DMS79 treated with DMSO at 0.1 percent for 48 hours (cell line): ENCODE measurements at places on chromosomes 5 and 9.

DNA sequence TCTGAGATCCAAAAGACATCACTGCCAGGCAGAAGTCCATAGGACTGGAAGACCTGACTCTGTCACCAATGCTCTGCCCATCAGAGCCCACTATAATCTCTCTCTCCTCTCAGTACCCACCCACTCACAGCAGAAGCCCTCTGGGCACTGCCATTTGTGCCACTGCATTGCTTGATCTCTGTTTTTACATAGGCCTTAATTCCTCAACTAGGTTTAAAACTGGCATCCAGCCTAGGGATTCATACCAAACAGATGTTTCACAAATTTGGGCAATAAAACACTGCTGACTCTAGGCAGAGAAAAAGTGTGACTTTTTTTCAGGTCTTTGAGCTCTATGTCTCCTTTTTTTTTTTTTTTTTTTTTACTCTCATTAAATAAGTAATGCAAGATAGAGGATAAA, 91.1 kb upstream of the RANBP3L start:
- no peak for DNase-seq

DNA sequence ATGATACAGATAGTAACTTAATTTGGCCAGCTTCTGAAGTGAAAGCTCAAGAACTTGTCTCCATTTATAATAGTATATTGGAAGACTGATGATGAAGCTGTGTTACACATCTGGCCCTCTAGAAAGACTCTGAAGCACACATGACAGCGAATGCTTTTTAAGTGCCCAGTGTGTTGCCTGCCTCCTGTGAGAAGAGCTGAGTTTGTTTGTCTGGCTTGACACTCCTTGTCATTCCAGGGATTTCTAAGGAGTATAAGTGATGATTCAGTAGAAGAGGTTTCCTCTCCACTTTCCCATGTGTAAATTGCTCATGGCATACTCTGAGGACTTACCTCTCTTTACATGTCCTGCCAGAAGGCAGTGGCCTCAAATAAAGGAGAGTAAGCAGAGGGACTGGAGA, 30.4 kb upstream of the LRRTM2 start:
- no peak for DNase-seq

DNA sequence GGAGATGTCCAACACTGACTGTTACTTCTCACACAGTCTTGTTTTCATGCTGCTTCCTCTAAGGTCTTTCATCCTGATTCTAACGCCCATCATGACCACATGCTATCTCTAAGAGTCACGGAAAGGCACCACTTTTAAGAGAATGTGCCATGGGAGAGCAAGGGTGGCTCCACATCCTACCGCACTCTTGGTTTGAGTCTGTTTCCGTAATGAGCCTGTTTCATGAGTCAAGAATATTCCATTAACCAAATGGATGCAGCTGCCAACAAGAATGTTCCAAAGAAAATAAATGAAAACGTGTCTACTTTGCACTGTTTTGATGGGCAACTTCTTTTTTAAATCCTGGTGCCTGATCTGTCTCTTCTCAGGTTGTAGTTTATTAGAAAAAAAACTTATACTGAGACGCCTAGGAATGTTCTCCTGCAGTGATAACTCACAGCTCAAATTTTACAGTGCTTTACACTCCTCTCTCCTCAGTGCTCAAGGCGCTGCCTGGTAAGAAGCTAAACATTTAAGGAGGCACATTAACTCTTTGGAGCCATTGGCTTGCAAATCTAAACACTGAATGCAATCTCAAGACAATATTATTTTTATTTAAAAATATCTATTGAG, 124.3 kb downstream of the FGF1 start:
- DNase-seq, result no peak

GRCh38 chr5:50717651-50718050, 51.2 kb downstream of the PARP8 start:
- no peak for DNase-seq

DNA sequence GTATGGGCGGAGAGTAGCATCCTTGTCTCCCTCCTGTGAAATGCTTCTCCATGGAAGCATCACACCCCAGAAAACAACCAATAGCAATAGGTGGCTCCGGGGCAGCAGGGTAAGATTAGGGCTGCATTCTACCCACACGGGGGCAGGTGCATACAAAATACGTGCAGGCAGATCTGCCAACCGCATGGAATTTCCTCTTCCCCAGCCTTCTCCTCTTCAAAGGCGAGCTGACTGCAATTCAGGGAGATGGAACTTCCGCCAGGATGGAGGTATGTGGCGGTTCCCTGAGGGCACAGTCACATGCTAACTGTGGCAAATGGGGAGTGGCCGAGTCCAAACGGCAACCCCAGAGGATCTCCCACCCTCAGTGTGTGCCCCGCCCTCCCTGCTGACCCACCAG, 81.5 kb downstream of the LMNB1 start:
- no peak for DNase-seq

GRCh38 chr9:90539286-90539685, 103.3 kb downstream of the DIRAS2 start:
- DNase-seq, result no peak

- DNase-seq, result no peak
Observed at GRCh38 chr9:111615928-111616327, 15.2 kb upstream of the DNAJC25 start.

DNA sequence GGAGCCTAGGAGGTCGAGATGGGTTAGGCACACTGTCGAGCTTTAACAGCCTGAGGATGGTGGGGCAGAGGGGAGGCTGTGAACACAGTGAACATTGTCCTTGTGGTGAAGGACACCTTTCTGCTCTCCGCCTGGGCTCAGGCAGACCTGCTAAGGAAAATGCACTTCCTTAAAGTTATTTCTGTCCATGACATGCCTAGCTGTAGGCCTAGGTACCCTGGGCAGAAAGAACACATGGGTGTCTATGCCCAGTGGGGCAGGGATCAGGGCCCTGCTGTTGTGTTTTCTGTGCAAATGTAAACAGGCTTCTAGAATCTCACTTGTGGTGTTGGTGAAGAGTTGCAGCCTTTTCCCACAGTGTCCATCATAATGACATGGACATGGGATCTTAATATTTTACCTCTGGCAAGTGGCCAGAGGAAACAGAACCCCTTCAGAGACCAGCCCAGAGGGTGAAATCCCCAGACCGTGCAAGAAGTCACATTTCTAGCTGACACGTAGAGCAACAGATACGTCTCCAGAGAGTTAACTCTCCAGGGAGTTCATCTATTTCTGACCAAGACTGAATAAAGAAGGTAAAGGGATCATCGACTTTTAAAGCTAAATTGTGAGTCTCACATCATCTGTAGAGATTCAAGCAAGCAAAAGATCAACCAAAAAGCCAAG, 79.2 kb downstream of the C9orf152 start:
- no peak for DNase-seq

GRCh38 chr5:115720888-115721287, 95.1 kb upstream of the TMED7 start:
- no peak for DNase-seq

DNA sequence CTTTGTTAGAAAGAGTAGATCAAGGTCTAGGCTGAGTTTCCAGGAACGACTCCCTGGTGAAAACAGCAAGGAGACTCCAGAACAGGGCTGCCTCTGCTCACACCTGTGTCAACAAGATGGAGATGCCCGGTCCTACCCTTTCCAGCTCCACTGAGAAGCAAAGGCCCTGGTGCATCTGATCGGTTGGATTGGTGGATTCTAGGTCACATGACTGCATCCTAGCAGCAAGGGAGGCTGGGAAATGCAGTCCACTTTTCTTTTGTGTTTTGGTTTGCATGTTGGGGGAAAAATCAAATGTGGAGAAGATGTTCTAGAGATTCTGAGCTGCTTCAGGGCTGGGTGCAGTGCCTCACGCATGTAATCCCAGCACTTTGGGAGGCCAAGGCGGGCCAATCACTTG, 82.0 kb upstream of the TRIO start:
- DNase-seq, result no peak

DNA sequence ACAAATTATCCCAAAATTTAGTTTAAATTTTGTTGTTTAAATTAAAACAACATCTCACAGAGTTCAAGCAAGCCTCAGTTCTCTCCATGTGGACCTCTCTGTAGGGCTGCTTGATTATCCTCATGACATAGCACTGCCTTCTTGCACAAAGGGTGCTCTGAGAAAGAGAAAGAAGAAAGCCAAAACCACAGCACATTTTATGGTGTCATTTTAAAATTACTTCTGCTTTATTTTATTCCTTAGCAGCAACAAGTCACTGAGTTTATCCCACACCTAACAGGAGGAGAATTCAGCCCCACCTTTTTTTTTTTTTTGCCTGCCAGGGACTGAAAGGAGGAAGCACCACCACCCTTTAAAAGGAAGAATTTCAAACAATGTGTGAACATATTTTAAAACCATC, 12.8 kb upstream of the KCNV2 start:
- no peak for DNase-seq

DNA sequence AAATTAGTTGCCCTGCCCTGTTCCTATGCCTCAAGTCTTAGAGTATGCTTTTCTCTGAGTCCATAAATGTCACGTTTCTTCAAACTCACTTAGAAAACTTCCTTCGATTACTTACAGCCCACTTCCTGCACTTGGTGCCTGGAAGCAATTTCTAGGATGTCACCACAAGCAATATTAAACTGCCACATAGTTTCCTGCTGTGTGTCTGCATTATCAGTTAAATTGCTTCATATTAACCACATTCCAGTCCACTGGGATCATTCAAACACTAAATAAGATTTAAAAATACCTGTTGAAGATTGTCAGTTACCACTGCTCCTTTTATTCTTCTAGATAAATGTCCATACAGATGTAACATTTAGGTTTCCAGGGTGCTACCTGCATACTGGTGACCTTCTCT, 4.1 kb downstream of the DENND1A start:
- DNase-seq, result no peak

DNA sequence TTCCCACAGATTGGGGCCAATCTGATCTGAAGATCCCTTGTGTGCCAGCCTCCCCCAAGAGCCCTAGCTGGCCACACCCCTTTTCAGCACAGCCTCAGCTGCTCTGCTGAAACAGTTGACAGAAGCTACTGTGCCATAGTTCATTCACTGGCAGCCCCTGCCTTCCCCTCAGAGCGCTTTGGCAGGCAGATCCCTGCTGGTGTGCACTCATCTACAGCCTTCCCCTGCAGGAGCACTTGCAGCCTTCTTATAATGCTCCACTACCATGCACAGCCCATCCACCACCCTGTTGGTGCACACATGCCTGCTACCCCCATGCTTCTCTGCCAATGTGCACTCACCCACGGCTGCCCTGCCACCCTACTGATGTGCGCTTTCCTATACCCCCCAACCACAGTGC, 471.3 kb downstream of the MTRR start:
- DNase-seq, result no peak

GRCh38 chr5:15023266-15023665, 151.7 kb upstream of the ANKH start:
- no peak for DNase-seq

DNA sequence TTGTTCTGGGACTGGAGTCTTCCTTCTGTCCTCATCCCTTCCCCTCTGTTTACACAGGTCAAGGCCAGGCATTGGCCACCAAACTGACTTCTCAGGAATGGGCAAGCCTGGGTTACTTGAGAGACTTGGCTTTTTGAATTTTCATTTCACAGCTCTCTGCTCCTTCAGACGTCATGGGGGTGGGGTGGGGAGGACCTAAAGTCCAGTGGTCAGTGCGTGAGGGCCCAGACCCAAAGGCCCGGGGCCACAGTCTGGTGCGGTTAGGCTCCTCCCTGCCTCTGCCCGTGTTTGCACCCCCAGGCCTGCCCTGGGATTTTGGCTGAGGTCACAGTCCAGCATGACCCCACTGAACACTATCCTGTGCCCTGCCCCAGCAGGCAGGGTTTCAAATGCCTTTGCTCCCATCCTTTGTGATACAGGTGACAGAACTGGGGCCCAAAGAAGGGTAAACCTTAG, 4.1 kb upstream of the CXXC5 start:
- no peak for DNase-seq

- DNase-seq, result no peak
Observed at GRCh38 chr5:121100931-121101330, 636.8 kb downstream of the PRR16 start.

DNA sequence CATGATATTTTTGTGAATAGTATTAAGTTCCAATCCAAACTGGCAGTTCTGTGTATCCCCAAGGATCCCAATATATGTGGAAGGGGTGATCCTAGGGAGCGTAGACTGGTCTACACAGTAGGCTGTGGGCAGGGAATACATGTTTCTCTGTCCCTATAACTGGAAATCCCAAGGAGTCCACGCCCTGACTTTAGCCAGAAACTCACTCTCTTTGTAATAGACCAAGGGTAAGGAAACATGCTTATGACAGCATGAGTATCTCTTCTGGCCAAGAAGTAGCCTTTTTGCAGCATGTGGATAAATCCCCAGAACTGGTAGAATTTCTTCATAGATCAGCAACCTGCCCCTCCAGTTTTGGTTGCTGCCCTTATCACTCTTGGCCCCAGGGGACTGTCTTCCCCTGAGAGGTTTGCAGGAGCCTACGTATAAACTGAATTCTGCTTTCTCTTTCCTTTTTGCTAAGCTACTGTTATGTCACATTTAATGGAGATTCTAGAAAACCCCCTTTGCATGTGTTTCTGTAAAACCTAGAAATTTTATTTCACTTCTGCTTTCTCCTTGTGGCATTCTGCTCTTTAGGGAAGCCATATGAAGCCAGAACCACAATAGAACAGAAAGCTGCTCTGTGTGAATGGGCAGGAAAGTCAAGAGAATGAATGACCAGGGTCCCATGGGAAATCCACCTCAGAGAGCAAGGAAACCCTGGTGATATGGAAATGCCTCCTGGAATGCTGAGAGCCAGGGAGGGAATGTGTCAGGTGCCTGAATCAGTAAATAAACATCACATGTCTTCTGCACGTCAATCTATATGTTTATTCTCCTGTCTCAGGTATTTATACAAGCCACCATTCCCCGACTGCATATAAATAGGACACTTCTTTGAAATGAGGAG, 3.5 kb downstream of the IFNA2 start:
- DNase-seq, result no peak

DNA sequence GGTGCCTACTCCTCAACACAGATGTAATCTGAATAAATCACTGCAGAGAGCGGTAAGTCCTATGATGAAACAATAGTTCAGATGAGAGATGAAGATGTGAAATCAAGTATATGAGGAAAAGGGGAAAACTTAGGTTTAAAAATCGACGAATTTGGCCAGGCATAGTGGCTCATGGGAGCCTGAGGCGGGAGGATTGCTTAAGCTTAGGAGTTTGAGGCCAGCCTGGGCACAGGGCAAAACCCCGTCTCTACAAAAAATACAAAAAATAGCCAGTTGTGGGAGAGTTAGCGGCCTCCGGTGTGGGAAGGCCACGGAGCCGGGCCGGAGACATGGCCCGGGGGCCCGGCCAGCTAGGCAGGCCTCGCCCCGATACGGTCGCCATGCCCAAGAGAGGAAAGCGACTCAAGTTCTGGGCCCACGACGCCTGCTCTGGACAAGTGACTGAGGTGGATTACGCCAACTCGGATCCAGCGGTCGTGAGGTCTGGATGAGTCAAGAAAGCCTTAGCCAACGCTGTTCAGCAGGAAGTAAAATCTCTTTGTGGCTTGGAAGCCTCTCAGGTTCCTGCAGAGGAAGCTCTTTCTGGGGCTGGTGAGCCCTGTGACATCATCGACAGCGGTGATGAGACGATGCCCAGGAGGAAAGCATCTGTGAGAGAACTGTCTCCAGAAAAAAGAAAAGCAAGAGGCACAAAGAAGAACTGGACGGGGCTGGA, 62.8 kb upstream of the SUB1 start:
- DNase-seq, result no peak
